ENCODE measurements at places on chromosomes 3 and 15.
A peak's percentile ranks its signal among the peaks of the same experiment; 100 is the strongest.

DNA sequence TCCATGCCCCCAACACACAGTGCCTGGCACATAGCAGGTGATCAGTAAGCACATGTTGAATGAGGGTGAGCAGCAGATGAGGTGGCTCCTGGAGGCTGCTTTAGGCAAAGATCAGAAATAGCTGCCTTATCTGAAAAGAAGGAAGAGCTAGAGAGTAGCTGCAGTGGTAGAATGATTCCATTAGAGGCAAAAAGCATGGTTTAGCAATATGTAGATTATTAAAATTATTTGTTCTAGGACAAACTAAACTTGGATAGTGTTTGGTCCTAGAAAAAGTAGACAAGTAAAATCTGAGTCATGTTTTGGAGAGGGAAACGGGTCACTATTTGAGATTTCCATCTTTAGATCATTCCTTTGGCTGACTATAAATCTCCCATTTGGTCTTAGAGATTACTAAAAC, 32.1 kb downstream of the KIF7 start:
- no peak for DNase-seq

DNA sequence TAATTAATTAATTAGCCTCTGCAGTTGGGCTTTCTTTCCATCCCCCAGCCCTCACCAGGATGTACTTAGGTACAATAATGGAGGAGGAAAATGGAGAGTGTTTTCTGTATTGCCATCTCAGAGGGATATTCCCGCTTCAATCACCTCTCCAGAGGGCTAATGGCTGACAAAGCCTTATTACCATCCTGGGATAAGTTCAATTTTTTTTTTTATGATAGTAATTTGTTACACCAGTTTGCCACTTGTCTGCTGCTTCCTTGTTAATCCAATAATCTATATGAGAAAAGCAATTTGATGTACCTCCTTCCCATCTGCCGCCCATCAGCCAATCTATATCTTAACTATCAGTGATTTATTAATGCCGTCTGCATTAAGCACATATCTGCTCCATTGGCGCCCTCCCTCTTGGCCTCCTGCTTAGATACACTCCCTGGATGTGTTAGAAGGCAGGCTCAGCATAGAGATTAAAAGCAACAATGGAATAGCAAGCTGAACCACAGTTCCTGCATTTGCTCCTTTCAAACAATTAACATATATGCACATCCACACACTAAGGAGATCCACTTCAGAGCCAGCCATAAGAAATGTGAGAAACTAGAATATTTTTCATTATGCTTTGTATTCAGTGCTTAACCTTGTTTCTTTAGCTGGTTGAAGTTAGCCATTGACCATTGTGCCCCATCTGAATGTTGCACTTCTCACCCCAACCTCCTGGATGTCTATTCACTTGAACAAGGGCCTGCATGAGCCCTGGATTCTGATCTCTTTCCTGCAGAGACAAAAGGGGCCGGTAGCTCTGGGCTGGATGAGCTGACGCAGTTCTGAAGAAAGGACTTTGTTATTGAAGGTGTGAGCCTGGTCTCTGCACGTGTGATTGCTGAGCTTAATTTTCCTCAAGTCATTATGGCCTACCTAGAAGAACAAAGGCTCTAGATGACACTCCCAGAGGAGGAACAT, 237.3 kb upstream of the GAP43 start:
- DNase-seq, result no peak

DNA sequence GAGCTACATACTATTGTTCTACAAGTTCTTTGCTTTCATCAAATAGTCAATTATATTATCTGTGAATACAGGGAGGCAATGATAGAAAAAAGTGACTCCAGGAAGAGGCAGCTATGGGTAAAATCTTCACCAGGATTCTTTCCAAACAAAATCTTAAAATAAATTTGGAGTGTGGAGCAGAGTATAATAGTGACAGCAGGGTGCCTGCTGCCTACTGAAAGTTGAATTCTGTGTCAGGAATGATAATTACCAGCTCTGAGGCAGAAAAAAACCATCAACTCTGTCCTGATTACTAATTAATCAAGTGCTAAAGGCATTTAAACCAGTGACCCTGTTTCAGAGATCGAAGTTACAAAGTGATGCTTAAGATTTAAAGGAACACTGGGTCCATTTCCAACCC, 148.0 kb downstream of the DIPK2A start:
- no peak for DNase-seq

- DNase-seq, result no peak
Measured at GRCh38 chr3:41277790-41278465, 78.6 kb downstream of the CTNNB1 start.

- peak; percentile 44 for DNase-seq
Measured at GRCh38 chr3:156553705-156554356, 1.1 kb downstream of the SSR3 start.

DNA sequence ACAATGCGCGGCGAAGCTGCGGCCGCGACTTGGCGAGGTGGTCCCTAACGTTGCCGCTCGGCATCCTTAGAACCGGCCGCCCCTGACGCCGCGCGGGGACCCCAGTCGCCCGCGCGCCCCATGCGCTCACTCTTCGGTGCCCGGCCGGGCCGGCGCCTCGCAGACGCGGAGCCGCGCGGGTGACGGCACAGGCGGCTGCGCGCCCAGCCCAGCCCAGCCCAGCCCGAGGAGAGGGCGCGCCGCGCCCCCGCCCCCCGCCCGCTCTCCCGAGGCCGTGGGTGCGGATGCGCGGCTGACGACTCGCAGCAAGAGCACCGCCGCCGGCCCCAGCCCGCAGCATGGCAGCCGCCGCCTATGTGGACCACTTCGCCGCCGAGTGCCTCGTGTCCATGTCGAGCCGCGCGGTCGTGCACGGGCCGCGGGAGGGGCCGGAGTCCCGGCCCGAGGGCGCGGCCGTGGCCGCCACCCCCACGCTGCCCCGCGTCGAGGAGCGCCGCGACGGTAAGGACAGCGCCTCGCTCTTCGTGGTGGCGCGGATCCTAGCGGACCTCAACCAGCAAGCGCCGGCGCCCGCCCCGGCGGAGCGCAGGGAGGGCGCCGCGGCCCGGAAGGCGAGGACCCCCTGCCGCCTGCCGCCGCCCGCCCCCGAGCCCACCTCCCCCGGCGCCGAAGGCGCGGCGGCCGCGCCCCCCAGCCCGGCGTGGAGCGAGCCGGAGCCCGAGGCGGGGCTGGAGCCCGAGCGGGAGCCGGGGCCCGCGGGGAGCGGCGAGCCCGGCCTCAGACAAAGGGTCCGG, 437 bp downstream of the KLF13 start:
- DNase-seq, result no peak

GRCh38 chr15:57736591-57736990, 30.1 kb downstream of the POLR2M start:
- DNase-seq, result no peak

- DNase-seq, result no peak
Measured at GRCh38 chr3:73484656-73485248, 140.0 kb downstream of the PDZRN3 start.

- no peak for DNase-seq
Measured at GRCh38 chr3:99929745-99930139, 112.1 kb downstream of the CMSS1 start.

GRCh38 chr3:125072301-125072700, 16.5 kb upstream of the HEG1 start:
- no peak for DNase-seq

DNA sequence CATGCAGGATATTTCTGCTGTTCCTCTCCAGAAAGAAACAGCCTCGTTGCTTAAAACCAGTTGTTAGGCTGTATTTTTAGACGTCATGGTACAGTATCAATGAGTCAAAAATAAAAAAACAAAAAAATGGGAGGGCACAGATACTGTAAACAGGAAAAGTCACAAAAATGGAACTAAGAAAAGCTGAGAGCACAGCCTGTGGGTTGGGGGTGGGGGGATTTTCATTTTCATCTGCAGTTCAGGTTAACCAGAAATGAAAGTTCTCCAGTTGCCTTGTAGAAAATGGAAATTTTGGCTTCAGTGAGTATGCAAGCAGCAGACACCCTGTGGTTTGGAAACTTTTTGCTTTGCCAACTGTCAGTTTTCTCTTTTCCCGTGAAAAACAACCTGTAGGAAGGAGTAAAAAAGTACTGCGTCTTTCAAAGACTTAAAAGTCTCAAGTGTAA, 59.0 kb downstream of the FRMD4B start:
- DNase-seq, result no peak

- DNase-seq, result no peak
Measured at GRCh38 chr3:189460511-189460910, 170.7 kb upstream of the TP63 start.

GRCh38 chr3:127328421-127328820, 40.6 kb upstream of the PRR20G start:
- DNase-seq, result no peak

DNA sequence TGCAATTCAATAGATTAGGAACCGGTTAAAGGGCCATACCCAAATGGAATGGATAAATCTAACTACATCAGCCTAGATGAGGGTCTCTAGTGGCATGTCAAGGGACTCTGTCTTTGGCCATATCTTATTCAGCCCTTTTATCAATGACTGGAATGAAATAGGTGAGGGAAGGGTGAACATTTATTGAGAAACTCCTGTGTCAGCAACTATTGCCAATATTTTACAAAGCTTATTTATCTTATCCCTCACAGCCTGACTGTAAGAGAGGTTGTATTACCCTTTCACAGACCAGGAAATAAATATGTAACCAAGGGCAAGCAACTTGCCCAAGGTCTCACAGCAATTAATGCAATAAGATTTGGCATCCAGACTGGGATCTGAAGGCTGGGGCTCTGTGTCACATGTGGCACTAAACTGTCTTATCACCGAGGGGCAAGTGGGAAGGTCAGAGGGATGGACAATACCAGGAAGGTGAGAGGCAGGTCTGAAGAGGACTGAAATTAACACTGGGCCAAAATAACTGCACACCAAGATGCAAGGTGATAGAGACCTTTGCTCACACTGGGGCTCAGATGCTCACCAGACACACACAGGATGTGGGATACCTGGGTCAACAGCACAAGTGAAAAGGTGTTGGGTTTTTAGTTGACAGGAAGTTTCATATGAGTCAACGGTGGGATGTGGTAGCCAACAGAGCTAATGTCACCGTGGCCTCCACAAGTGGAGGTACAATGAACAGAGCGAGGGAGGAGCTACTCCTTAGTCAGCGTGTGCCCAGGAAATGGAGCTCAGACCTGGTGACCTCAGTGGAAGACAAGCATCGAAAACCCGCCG, 261.3 kb downstream of the RPLP1 start:
- DNase-seq, result no peak

DNA sequence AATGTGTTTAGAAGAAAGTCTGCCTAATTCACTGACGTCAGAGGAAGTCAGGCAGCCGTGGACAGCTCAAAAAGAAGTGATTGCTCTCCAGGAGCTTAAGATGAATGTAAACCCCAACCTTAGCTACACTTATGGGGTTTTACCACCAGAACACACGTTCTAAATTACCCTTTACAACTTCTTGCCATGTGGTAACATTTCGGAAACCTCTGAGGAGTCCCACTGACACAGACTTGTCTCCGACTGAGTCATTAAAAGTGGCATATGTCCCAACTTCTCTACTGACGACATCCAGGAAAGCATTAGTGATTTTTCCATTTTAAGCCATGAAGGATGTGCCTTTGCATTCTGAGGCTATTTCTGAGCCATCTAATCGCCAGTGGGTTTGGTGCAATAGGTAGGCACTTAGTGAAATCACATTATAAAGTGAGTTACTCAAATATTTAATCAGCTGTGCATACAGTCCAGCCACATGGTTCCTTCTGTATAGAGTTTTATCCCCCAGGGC, 32.4 kb downstream of the C2CD4A start:
- DNase-seq, result no peak

- no peak for DNase-seq
Measured at GRCh38 chr3:159062734-159063410, 261.0 kb downstream of the MFSD1 start.

- no peak for DNase-seq
Measured at GRCh38 chr3:58047826-58048225, 39.6 kb downstream of the FLNB start.

GRCh38 chr3:158165141-158165655, 55.3 kb downstream of the RSRC1 start:
- no peak for DNase-seq

Data from AG04450 (cell line).